ENCODE measurements at places on chromosomes 16 and 17. TPM values are rescaled to one million over a fixed set of nuclear protein-coding genes. Genes with fewer than 3 reads are reported as not detected.

DNA sequence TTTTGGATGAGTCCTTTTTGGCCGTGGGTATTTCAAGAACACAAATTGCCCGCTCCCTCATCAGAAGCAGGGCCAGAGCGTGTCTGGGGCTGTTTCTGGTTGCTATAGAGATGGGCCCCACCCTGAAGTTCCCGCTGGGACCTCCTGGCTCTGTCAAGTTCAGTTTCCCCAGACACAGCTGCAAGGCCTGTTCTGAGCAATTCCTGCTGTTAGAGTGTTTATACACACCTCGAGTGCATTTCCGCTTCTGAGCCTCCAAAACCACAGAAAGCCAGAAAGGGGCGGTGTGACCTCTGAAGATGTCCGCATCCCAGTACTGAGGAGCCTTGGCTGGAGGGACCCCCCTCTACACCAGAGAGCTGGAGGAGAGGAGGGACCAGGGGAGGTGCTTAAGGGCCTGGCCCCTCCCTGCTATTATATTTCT is 9.3 kb upstream of the WBP2 start:
- DNase-seq: peak; percentile 73

DNA sequence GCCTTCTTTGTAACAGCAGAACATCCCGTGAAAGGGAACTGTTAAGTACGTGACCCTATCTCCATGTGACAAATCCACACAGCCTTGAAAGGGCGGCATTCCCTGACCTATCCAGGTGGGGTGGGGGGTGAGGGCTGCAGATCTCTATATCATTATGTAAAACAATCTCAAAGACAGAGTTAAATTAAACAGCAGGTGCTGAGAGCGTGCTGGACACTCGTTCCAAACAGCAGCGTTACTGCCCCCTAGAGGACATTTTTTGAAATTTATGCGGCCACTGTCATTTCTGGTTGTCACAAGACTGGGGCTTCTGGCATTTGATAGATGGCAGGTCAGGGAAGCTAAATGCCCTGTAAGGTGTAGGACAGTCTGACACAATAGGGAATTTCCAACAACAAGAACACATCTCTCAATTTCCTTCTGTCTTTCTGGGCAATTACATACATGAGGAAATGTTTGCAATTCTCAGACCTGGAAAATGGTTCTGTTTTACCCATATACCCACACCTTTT is 6.7 kb upstream of the SLC25A39 start:
- no peak for DNase-seq

DNA sequence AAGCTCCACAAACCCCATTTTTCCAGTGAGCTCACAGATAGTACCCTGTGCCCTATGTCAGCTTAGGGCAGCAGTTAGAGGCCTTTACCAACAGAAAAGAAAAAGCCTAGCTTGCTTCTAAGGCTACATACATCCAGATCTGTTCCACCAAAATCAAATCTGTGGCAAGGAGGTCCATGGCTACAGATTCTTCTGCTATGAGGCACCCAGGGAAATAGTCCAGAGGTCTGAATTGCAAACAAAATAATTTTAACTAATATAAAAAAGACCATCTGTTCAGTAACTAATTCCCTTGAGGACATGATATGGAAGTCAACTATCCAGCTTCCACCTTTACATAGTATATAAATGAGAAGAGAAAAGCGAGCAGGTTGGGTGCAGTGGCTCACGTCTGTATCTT is 129.3 kb downstream of the PARN start:
- DNase-seq: no peak

GRCh38 chr17:39640591-39641031 is 3.7 kb downstream of the STARD3 start:
- DNase-seq: no peak

- DNase-seq: no peak
Observed at GRCh38 chr16:15539197-15539596, 103.8 kb downstream of the MARF1 start.

- no peak for DNase-seq
Observed at GRCh38 chr17:57106107-57106835, 21.2 kb downstream of the AKAP1 start.

GRCh38 chr16:1981398-1981836 is at the start of gene NOXO1:
TSS of gene NOXO1 (minus strand) at chr16:1981469. CDS start at chr16:1981179, 290 bp downstream.
- no peak for DNase-seq

- DNase-seq: no peak
Observed at GRCh38 chr17:59469786-59470485, 95.5 kb upstream of the DHX40 start.

The ARHGAP23 gene
- polyA plus RNA-seq: 58.7 TPM

The SLC35G6 gene
- polyA plus RNA-seq: 0.12 TPM

The NPW gene
- polyA plus RNA-seq: 4.2 TPM

The GLP2R gene
- polyA plus RNA-seq: not detected
